ENCODE measurements at places on chromosomes 13 and 19.

DNA sequence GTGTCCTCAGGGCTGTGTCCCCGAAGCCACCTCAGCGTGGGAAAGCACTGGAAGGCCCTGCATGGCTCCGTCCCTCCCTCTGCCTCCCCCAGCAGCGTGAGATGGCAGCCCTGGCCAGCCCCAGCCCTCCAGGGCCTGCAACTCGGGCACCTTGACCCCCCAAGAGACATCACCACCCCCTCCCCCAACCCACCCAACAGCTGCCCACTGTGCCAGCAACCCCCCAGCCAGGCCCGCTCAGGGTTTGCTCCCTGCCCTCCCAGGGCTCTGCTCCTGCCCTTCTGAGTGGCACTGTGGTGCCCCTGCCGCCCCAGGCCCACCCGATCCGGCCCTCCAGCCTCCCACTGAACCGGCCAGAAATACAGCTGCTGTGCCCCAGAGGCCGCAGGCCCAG lies 1.5 kb upstream of the ASPDH start:
- DNase-seq: no peak

GRCh38 chr19:49456326-49456725 lies 3.3 kb downstream of the ALDH16A1 start:
- DNase-seq: no peak

- no peak for DNase-seq
Measured at GRCh38 chr19:56838024-56838908, 2.3 kb downstream of the PEG3 start.

DNA sequence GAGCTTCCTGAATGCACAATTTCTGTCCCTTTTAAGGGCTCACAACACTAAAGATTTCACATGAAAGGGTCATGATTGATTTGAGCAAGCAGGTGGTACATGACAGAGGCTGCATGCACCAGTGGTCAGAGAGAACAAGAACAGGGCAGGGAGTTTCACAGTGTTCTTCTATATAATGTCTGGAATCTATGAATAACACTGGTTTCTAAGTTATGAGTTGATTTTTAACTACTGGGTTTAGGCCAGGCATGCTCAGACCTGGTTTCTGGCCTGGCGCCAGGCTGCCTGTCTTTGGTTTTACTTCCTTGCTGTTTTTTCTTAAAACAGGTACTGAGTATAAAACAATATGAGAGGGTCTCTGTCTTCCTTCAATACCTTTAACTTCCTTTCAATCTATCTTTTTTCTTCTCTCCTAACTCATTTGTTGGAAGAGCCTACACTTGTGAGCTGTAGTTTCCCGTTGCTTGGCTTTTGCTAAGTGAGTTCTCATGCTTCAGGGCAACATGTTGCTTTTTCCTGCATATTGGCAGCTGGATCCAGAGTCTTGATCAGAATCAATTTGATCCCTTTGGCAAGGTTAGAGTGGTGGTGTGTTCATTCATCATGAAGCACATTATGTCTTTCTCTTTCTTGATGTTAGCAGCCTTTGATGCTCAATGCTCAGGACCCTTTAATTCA lies 38.5 kb upstream of the FGF14 start:
- DNase-seq: no peak

GRCh38 chr13:77375560-77376108 lies 48.7 kb upstream of the MYCBP2 start:
- DNase-seq: no peak

- no peak for DNase-seq
Measured at GRCh38 chr13:19981685-19982238, 23.2 kb downstream of the ZMYM2 start.

DNA sequence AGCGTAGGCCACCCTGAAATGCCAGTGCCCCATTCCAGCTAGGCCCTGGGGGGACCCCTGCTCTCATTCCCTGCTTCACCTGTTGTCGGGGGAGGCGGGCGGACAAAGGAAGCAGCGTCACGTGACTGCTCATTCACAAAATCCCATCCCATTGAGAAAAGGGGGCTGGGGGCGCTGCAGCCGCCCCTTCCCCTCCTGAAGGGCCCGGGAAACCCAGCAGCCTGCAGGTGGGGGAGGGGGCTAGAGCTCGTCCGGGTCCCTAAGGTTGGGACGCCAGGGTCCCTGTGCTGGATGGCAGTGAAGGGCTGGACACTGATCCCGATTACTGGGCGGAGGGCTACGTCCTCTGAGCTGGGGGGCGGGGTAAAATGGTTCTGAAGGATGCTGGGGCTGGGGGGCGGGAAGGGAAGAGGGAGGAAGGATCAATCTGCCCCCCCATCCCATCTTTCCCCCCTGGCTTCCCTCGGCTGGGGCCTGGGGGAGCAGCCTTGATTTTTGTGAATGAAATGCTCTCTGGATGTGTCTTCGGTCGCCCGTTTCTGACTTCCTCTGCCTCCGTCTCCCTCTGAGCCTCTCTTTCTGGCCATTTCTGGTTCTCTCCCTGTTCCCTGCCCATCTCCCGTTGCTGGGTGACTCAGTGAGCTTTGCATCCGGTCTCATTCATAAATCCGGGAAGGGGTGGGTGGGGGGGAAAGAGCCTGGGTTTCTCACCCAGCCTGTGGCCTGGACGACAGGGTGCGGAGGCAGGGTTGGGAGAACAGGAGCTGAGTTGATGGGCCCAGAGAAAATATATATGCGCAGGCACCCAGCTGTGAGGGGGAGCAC lies 816 bp downstream of the SPRED3 start:
- no peak for DNase-seq

GRCh38 chr13:111275995-111276618 lies 44.3 kb upstream of the TEX29 start:
- no peak for DNase-seq
